ENCODE measurements at places on chromosomes 5 and 9.

GRCh38 chr9:120714846-120715388 is 647 bp upstream of the MEGF9 start:
- no peak for DNase-seq

- no peak for DNase-seq
Measured at GRCh38 chr5:16936989-16937438, 926 bp upstream of the MYO10 start.

- DNase-seq, result no peak
Measured at GRCh38 chr9:20043461-20043860, 254.6 kb upstream of the SLC24A2 start.

GRCh38 chr5:110043025-110043424 is 353.3 kb downstream of the MAN2A1 start:
- no peak for DNase-seq

DNA sequence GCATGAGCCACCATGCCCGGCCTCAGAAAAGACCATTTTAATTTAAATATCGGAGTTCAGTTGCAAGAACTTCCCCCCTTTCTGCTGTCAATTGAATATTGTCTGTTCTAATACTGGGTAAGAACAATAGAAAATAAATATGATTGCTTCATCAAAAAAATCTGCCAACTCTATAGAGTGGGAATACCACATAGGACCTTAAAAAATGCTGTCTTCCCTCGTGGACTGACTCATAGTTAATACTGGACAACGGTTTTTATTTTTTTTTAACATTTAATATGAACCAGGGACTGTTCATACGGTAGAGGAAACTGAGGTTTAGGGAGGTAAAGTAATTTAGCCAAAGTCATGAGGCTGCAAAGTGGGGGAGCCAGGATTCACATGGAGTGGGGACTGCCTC is 9.7 kb downstream of the ZNF462 start:
- DNase-seq, result no peak

DNA sequence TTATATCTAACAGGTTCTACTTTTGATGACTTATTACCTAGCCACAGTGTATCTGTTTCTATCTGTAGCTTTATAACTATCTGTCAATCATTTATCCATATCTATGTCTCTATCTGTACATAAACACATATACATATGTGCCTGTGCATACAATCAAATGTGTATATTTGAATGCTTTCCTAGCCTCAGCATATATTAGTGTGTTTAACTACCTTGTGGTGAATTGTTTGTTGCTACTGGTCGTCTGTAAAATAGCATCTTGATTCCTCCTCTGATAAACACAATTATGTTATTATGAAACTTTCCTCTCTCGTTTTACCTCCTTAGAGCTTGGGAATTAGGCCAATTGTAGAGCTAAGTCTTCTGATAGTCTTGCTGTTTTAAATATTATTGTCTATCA is 44.4 kb downstream of the PARP8 start:
- DNase-seq, result peak; percentile 2

DNA sequence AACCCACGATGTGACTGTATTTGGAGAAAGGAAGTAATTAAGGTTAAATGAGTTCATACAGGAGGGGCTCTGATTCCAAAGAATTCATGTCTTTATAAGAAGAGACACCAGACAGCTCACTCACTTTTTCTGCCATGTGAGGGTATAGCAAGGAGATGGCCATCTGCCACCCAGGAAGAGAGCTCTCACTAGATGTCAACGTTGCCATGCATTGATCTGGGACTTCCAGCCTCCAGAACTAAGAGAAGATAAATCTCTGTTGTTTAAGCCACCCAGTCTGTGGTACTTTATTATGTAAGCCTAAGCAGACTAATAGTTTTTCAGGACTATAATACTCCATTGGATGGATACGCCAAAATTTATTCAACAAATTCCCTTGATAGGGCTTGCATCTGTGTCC is 89.8 kb upstream of the RAD23B start:
- no peak for DNase-seq

DNA sequence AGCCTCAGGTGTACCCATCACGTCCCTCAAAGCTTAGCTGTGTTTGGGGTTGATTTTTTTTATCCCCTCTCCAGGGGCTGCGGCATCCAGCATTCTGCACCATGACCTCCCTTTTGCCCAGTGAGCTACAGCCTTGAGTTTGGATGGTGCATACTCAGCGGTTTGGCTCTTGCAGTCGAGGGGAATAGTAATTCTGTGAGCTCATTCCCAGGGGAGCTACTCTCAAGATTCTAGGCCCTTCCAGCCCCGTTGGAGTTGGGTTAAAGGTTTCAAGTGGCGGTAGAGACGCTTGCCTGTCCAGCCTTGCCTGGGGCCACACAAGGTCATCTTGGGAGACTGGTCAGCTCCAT is 102.2 kb upstream of the SPRY4 start:
- DNase-seq, result peak; percentile 35

- no peak for DNase-seq
Measured at GRCh38 chr5:127987354-127988145, 96.0 kb upstream of the SLC12A2 start.

DNA sequence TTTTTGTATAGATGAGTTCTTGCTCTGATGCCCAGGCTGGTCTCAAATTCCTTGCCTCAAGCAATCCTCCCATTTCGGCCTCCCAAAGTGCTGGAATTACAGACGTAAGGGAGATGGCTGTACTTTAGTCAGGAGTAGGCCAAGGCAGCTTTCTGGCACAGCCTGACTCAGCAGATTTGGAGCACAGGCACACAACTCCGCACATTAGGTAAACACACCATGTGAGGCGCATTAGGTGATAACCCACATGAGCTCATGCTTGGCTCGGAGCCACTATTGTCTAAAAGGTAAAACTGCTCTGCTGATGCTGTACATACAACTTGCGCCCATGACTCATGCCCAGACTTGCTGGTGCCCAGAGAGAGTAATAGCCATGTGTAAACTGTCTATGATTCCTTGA is 1157.9 kb downstream of the TAF11L14 start:
- DNase-seq, result no peak

DNA sequence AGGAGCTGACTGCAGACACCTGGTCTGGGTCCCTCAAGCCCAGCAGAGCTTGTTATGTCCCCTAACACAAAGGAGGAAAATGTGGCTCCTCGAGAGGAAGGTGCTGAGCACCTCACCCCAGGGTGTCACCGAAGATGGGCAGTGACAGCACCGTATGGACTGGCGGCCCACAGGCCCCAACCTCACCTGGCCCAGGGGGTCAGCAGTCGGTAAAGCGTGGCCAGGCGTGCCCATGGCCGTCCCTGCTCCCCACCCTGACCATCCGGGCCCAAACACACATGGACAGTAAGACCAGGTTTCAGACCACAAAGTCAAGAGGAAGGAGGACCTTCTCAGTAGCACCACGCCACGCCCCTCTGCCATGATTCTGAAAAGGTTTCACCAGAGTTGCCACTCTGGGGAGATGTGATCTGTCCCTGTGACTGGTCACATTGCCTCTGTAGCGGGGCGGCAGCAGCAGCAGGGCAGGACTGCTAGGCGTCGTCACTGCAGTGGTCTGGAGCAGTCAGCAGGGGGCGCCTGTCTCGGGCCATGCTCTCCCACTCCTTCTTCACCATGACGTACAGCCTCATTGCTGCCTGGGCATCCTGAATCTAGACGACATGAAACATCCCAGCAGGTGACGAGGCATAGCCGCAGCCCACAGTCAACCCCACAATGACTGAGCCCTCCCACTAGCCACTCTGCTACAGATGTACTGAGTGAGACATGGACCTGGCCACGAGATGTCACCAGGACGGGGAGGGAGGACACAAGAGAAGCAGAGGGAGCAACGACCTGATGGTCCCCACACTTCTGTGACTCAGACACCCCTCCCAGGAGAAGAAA is 11.1 kb downstream of the REXO4 start:
- peak; percentile 69 for DNase-seq

DNA sequence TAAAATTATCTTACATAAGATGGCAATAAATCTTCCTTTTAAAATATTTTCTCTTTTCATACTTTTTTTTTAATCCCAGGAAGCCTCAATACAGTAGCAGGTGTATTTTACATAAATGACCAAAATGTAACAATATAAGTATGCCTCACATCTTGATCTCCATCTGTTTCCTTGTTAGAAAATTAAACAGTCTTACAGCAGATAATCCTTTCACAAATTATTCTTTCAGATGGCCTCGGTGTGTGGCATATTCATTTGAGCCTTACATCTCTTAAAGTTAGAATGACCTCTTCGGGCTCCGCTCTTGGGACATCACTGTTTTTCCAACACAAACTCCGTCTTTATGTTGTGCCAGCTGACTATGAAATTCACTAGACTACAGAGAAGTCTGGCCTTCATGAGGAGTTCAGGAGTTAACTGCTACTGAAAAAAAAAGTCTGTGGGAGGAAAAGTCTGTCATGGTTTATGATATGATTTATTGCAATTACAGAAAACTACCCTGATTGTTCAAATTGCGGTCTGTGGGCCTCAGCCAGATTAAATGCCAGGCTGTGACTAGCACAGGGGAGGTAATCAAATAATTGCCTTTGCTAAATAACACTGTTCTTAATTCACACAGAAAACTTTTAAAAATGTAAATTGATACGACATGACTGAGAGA is 292.9 kb upstream of the PUM3 start:
- DNase-seq, result no peak

DNA sequence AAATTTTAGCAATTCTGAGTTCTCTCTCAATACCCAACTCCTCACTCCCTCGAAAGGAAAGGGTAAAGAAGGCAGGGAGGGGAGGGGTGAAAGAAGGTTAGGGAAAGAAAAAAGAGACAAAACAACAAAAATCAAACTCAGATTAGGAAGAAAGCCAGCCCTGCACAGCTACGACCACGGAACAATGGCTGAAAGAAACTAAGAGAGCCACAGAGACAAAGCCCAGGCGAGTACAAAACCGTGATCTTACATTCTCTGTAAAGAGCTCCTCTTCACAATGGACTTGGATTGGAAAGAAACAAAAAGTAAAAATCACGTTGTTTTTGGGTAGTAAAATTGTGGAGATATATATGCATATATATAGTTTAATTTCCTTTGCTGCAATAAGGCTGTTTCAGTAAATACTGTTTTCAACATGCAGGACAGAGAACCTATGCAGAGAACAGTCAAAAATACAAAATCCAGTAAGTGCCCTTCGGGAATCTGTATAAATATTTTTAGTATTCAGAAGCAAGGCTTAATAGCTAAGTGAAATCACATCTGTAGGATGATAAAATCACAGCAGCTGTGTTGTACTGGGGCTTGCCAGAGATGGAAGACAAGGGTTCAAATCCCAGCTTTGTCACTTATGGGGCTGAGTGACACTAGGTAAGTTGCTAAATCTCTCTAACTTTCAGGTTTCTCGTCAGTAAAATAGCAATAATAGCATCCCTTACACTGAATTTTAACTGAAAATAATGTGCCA is 16.9 kb downstream of the PSMB7 start:
- DNase-seq, result no peak

DNA sequence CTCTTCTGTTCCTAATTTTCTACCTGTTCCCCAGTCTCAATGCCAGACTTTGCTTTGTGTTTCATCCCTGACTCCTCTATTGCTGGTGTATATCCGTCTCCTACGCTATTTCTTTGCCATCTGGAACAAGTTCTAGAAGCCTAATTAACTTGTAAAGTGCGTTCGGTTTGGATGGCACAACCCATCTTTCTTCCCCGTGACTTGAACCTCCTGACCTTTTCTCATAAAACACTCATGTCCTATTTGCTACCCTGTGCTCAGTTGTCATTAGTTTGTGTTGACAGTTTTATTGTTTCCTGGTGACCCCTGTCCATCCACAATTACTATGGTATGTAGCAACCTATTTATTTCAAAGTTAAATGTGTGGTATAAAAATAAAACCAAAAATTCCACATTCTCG is 323.5 kb downstream of the TLE4 start:
- no peak for DNase-seq

- DNase-seq, result peak; percentile 32
Measured at GRCh38 chr9:136978073-136978864, 965 bp downstream of the PTGDS start.
